ENCODE measurements at places on chromosomes 3 and 15.

GRCh38 chr3:148601766-148602685 lies 95.7 kb upstream of the AGTR1 start:
- DNase-seq = no peak

GRCh38 chr3:32992310-32992686 lies 40.9 kb downstream of the CCR4 start:
- no peak for DNase-seq

DNA sequence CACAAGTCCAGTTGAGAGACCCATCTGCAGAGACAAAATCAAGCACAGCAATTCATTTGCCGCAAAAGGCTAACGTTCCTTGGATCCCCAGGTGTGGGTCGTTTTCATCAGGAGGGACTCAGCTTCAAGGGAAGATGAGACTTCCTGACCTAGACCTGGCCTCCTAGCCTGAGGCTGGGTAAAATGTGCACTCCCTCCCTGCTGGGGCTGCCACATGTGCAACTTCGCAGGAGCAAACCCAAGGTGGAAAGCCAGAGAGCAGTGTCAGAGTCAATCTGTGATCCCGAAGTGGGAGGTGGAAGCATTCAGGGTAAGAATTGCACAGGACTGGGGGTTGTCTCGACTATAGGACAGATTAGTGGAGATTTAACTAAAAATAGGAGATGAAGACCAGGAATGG lies 164.7 kb upstream of the UMPS start:
- no peak for DNase-seq

DNA sequence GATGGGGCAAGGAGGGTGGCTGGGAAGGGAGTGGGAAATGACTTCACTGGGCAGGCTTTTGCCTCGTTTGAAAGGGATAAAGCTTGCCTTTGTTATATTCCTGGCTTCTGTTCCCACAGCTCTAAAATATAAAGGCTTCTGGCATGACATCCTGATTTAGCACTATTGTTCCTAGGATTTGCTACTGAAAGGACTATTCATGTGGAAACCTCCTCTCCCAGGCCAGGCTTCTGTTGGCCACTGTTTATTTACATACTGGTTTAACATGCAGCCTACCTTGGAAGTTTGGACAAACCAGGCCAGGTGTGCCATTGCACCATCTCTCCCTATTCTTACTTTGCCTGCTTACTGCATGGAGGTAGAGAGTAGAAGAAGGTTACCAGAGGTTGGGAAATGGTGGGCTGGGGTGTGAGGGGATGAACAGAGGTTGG lies 2.4 kb upstream of the LMCD1 start:
- no peak for DNase-seq

GRCh38 chr15:50162969-50163718 lies 18.9 kb upstream of the SLC27A2 start:
- no peak for DNase-seq

GRCh38 chr3:118144919-118145318 lies 889.7 kb downstream of the IGSF11 start:
- DNase-seq = no peak

DNA sequence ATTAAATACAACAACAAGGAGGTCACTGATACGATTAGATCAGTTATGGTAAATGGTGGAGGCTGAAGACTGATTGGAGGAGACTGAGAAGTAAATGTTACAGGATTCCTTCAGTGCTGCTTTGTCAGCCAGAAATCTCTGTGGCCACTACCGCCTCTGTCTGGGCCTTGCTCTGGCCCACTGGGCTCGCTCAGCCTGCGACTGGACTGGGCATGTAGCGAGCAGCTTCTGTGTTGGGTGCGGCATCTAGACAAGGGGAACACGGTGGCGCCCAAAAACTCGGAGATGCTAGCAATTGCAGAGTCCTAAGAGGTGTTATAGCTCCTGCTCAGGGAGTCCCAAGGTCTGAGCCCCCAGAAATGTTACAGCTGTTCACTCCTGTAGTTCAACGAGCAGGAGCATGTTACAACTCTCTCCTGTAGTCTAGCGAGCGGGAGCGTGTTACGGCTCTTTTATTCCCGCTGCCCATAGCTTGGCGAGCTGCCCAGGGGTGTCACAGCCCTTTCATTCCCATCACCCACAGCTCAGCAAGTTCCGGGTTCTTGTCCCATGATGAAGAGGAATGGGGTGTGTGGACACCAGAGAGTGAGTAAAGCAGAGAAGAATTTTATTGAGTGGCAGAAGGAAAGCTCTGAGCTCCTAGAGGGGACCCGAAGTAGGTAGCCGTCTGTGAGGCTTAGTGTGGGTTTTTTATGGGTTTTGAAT lies 24.7 kb downstream of the SLC15A2 start:
- no peak for DNase-seq

DNA sequence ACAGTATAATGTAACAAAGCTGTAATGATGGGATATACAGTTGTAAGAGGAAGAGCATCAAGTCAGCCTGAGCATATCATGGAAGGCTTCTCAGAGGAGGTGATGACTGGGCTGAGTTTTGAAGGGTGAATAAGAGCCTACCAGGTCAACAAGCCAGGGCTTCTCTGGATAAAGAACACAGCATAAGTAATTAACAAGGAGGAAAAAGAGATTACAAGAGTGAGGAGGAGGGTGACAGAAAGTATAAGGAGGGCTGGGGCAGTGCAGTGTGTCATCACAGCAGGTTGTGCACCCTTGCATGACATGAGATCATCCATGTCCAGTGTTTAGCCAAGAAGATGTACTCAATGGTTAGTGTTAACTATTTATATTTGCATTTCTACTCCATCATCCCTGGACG lies 16.9 kb upstream of the SPATA12 start:
- DNase-seq = no peak

DNA sequence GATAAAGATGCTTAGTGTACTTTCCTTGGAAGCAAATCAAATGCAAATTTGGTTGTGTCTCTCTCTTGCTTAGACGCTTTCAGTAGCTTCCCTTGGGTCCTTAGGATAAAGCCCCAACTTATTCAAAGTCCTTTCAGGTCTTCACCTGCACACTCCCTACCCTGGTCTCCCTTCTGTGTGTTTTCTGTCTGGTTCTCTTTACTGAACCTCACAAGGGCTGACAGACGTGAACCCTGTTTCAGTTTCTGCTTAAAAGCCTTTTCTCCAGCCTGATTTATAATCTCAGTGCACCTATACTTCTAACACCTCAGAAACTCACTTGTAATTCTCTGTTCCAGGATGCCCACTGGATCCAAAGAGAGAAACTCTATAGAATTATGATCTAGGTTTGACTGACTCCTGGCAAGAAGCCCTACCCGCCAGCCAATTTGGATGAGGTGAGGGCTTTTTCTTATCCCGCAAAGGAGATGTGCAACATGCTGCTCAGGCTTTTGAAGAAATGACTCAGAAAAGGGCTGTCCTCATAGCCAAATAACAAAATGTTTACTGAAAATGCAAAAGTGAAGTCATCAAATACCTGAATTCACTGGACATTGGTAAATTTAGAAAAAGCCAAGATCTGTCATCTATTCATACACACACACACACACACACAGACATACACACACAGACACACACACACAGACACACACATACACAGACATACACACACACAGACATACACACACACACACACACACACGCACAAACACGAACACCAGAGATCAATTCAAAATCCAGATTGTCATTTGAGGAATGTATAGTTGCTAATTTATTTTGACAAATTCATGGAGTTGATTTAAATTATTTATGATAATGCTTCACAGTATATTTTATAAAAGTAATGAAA lies 102.4 kb upstream of the EOMES start:
- no peak for DNase-seq

GRCh38 chr3:41216993-41217392 lies 17.7 kb downstream of the CTNNB1 start:
- DNase-seq = no peak

DNA sequence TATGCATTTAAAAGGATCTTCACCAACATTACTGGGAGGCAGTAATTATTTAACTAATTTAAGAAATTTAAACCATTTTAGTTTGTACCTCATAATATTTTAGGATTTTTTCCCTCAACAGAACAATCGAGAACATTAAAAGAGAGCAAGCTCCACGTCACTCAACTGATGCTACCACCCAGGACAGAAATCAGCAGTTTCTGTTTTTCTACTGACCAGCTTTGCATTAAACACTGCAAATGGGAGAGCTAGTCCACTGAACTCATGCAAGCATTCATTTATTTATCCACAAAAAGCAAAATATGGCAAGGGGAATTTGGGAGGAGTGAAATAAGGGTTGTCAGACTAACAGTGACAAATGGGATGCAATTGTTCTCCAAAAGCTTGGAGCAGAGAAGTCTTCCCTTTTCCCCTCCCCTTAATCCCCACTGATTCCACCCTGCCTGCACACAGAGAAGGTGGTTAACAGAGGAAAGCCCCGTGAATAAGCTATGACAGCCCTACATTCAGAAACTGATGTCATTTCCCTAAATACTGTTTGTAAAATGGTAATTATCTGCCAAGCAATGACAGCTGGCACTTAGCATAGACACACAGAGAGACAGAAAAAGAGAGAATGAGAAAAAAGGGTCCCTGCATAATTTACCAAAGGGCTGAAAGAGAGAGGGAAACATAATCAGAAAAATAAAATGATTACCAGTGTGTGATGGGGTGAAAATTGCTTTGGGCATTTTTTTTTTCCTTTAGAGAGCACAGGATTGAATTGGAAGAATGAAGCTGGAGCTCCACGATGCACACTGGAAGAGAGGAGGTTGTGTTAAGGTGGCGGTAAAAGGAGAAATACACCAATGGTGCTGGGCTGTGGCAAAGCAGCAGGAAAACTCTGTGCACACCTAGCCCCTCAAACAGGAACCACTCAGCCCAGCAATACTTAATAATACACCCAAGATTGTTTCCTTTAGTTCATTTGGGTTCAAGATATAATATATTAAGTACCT lies 777.4 kb downstream of the TUSC7 start:
- no peak for DNase-seq

- DNase-seq = no peak
Measured at GRCh38 chr15:43776101-43776717, 557 bp downstream of the ELL3 start.

DNA sequence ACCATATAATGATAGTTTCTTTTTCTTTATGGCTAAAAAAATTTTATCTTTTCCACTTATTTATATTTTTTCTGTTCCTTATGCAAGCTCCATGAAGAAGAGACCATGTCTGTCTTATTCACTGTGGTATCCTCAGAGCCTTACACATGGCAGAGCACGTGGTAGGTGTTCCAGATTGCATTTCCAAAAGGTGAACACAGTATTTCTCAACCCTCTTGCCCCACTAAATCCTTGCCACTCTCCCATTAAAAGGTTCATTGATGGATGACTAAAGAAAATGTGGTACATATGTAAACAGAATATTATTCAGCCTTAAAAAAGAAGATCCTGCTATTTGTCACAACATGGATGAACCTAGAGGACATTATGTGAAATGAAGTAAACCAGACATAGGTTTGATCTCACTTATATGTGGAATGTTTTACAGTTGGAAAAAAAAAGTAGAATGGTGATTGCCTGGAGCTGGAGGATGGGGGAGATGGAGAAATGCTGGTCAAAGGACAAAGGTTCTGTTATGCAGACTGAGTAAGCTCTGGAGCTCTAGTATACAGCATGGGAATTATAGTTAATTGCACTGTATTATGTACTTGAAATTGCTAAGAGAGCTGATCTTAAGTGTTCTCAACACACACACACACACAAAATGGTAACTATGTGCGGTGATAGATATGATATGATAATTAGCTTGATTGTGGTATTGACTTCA lies 266.7 kb downstream of the CNTN3 start:
- DNase-seq = no peak

DNA sequence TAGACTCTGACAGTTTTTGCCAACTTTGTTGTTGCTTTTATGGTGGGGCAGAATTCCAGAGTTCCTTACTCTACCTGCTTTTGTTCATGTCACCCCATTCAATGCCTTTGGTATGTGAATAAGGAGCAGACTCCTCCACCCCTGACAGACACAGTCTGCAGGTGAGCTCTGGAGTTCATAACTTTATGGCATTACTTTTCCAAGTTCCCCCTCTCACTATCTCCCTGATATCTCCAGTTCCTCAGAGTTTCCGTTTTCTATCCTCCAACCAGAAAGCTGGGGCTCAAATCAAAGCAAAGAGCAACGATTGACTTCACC lies 23.1 kb upstream of the MTMR10 start:
- no peak for DNase-seq

DNA sequence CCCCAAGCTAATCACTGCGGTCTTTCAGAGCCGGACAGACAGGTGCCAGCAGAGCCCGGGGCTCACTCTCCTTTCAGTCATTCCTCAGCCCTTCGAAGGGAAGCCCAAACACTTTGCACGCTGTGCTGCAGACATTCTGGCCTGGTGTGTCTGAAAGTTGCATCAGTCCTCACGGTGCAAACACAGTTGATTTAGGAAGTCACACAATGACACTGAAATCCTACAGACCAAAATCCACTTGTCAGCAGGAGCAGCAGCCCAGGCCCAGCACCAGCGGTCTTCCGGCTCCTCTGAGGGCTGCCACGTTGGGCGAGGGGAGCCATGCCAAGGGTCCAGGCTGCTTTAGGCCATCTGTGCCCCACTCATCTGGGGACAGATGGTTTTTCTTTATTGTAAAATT lies 61.6 kb downstream of the RGMA start:
- no peak for DNase-seq
